CD4-positive, alpha-beta T cell treated with Interleukin-10 for 1 hour (primary cell): ENCODE measurements at places on chromosomes 1 and 21.
A peak's percentile ranks its signal among the peaks of the same experiment; 100 is the strongest.

GRCh38 chr1:208778417-208778816 is 534.2 kb upstream of the PLXNA2 start:
- DNase-seq = no peak

- no peak for DNase-seq
Measured at GRCh38 chr1:208254376-208254775, 10.2 kb upstream of the PLXNA2 start.

DNA sequence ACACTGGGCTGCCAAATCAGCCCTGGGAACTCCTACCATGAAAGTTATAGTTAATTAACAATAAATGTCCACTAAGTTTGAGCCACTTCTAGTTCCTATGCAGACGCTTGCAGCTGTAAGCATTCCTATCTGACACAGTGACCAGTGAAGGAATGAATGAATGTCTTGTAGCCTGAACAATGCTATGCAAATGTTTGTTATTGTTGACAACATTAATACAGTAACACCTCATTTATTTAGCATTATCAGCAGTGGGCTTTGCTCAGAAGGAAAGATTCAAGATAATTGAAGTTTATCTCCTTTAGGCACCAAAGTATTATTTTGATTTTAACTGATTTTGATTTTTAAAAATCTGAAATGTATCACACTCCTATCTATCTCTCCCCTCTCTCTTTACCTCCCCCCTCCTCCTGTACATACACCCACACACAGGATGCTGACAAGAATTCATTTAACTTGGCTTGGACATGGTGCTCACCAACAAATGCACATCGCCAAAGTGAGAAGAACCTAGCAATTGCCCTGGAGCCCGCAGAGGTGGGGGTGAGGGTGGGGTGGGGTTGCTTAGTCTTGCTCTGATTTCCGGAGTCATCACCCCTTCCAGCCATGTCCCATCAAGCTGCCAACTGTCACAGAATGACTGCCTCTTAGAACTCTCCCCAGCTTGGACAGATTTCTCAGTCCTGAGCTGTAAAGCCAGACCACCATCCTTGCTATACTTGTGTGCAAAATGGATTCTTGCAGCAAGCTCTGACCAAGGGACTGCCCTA is 215.3 kb upstream of the CSF3R start:
- DNase-seq = no peak

DNA sequence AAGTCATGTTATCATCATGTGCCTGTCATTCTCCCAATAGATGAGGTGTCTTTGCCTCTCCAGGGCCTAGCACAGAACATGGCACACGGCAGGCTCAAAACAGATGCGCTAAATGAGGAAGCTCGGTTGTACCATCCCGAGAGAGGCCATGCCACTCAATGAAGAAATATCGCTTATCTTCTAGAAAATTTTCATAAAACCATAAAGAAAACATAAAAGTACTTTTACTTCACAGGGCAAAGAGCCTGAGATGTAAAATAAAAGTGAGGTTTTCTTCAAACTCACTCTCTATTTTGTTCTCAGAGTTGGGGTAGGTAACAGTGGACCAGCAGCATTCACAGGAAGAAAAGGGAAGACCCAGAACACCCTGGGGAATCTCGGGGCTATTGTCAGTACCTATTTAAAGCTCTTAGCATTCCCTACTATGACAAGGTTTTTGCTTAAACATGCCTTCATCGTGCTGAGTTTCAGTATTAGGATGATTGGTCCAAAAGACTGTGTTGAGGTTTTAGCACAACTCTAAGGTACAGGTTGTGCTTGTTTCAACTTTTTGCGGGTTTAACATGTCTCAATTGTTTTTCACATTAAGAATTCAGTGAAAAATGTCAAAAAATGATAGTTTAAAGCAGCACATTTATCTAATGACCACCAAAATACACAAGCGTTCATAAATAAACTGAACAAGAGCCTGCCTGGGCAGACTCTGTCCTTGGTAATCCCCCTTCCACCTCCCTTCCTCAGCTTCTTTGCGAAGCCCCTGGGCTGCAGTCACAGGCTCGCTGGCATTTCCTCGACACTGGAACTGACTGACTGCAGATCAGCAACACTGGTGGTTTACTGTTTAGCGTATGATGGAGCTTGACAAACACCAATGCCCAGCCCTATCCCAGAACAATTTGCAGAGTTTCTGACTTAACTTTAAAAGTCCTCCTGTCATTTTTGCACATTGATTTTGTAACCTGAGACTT is 55.6 kb downstream of the COQ8A start:
- no peak for DNase-seq

DNA sequence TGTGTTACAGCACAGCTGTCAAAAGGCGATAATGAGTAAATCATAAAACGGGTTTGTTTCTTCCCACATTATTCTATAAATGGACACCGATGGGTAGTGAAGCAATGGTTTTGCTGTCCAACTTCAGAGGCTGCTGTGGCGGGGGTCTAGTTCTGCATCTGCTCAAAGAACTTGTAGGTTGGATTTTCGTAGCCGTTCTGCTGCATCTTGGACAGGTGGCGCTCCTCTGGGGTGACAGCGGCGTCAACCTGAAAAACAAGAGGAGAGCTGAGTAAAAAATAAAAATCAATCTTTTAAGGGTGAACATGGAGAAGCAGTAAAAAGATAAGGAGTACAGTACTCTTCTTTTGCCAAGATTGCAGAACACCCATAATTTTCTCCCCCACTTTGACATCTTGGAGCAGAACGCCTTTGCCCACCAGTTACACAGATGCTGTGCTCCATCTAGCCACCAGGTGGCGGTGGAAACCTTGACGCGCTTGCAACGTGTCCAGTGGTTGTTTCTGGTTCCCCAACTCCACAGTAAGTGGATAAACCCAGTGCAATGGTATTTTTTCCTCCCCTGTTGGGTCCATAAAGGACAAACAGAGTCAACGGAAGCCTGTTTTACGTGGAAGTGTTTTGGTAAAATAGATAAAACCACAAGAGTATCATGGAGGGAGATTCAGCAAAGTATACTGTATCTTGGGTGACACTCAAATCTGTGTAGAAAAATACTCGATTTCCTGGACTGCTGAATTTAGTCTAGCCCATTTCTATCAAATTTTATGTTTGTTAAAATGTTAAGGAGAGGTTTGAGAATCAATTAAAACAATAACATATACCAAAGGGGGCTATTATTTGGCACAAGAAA is 147.0 kb downstream of the GABPA start:
- DNase-seq = peak; percentile 54

GRCh38 chr21:42556960-42557359 is 43.3 kb downstream of the SLC37A1 start:
- DNase-seq = no peak

DNA sequence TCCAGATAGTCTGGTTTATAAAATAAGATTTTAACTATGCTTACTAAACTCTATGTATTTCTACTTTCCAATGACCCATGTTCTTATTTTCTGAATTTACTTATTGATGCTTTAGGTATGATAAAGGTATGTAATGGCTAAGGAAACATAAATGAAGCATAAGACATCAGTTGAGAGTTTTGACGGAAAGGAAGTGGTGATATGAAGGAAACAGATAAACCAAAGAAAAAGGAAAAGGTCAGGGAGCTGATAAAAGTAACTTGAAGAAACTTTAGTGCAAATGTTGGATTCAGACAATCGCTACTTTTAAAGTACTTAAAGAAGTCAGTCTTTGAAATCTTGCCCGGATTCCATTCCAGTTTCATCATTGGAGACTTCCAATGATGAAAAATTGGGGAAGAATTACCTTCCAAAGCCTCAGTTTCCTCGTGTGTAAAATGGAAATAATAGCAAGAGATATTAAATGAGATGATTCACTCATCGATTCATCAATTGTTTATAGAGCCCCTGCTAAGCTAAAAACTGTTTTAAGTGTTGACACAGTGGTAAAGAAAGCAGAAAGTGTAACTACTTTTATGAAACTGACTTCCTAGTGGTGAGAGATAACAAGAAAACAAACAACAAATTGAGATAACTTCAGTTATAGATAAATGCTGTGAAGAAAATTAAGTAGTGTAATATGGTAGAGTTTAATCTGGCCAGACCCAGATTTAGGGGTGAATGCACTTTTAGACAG is 10.6 kb downstream of the PTPRC start:
- DNase-seq = no peak

DNA sequence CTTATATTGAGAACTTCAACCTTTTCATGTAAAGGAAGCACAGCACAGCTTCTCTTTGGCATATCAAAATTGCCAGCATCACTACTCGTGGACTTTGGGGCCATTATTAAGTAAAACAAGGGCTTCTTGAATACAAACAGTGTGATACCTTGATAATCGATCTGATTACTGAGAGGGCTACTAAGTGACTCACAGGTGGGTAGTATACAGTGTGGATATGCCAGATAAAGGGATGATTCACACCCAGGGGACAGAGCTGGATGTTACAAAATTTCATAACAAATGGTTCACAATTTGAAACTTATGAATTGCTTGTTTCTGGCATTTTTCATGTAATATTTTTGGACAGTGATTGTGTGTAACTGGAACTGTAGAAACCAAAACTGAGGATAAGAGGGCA is 15.4 kb downstream of the HDAC1 start:
- DNase-seq = no peak

- DNase-seq = peak; percentile 83
Measured at GRCh38 chr1:167517535-167518330, 596 bp downstream of the CD247 start.

DNA sequence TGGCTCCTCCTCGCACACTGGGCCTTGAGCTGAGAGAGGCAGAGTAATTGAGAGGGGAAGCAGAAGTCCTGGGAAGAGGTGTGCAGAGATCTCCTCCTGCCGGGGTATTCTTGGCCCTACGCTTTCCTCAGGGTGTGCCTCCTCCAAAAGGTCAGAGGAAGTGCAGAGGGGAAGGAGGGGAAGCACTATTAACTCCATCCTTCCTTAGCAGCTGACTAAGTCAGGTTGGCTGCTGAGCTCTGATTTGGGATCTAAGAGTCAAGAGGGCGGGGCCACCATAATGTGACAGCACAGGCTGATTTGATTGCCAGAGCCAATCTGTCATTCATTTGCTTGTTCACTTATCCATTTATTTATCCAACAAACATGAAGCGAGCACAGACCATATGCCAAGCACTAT is 12.3 kb downstream of the ATP2B4 start:
- DNase-seq = no peak

DNA sequence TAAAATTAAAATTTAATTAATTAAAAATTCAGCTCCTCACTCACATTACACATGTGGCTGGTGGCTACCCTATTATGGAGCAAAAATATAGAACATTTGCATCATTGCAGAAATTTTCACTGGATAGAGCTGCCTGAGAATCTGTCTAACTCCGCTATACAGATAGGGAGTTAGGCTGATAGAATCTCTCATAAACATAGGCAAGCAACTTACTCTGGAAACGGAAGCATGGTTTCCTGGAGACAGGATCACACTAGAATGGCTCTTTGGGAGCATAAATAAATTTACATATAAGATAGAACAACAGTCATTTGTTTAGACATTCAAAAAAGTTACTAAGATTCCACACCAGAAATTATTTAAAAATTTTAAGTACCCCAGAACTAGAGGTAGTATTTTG is 12.2 kb upstream of the LAMC2 start:
- DNase-seq = no peak

DNA sequence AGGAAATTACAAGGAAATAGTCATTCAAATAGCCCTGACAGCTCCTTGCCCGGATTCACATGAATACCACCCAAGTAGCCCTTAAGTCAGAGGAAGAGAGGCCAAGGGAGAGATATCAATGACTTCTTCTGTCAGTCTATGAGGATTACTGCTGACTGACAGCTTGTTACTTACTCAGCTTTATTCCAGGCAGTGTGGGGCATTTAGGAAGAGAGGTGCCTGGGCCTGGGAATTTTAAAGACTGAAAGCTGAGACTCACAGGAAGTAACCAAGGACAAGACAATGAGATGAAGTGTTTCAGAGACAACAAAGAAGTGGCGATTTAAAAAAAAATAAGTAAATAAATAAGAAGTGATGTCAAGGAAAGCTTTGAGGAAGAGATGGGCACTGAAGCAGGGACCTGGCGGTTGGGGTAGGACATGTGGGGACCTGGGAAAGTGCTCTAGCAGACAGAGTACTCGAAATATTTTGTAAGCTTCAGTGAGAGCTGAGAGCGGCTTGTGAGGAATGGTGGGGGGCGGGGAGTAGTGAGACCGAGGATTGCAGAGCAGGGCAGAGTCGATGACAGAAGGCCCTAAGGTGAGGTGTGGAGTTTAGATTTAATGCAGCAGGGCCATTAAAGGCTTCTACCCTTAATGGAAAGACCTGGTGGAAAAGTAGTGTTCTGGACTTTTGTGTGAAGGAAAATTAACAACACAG is 58.9 kb downstream of the ST3GAL3 start:
- no peak for DNase-seq

DNA sequence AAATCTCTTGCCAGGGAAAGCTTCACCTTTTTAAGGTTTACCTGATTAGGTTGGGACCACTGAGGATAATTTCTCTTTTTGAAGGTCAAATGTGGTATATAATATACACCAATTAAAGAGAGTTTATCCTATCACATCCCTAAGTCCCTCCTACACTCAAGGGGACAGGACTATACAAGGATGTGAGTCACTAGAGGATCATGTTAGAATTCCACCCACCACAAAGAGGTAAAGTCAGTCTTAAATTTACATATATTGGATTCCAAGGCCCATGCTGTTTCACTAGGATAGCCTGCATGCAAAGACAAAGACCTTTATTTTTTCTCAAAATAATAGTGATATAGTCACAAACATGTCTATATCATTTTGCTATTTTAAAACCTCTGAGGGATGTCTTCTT is 164.4 kb downstream of the GIPC2 start:
- no peak for DNase-seq

- no peak for DNase-seq
Measured at GRCh38 chr1:88134983-88135921, 548.8 kb upstream of the PKN2 start.

DNA sequence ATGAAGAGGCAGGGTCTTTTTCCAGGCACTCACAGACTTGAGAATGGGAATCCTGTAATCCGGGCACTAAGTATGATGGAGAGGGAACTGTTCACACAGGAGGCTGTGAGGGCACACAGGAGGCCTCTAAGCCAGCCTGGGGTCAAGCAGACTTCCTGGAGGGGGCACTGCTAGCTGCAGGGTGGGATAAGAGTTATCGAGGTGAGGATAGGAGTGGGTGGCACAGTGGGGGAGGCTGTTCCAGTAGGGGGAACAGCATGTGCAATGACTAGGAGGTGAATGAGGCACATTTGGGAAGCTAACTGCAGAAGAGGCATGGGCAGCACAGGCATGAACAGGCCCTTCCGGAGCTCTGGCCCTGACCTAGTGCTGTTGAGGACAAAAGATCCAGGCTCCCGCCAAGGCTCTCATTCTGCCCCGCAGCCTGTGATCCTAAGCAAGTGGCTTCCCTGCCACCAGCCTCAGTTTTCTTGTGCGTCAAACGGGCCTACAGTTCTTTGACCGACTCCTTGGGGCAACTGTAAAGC is 216.7 kb downstream of the TRABD2B start:
- no peak for DNase-seq

GRCh38 chr1:156656806-156657740 is 15.2 kb downstream of the BCAN start:
- peak; percentile 79 for DNase-seq

GRCh38 chr1:18632783-18633421 is 2.3 kb downstream of the PAX7 start:
- DNase-seq = no peak

GRCh38 chr1:245132771-245133170 is 22.0 kb upstream of the KIF26B start:
- no peak for DNase-seq
